ENCODE measurements at places on chromosomes 1 and 21.

- DNase-seq: no peak
These were observed 20.2 kb upstream of the PLEKHG5 start for GRCh38 chr1:6511561-6512244.

DNA sequence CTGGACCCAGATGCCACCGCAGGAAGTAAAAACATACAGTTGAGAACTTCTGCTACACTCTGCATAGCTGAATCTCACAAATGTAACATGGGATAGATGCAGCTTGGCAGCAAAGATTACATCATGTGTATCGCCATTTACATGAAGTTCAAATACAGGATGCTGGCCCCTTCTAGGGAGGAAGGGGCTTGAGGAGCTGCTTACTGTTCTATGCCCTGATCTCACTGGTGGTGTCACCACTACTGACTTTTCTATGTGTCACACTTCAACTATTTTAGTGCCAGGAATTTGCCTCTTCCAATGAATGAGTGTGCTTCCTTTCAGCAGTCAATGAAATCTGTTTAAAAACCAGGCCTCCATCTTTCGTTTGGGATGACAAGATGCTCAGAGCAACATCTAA lies 31.1 kb downstream of the MRAP start:
- no peak for DNase-seq

GRCh38 chr1:65581119-65581518 lies 160.7 kb downstream of the LEPR start:
- DNase-seq: no peak

- no peak for DNase-seq
These were observed 13.5 kb downstream of the CYP4B1 start for GRCh38 chr1:46812065-46812963.

- no peak for DNase-seq
These were observed 361.7 kb downstream of the PDE4B start for GRCh38 chr1:66154394-66154793.

DNA sequence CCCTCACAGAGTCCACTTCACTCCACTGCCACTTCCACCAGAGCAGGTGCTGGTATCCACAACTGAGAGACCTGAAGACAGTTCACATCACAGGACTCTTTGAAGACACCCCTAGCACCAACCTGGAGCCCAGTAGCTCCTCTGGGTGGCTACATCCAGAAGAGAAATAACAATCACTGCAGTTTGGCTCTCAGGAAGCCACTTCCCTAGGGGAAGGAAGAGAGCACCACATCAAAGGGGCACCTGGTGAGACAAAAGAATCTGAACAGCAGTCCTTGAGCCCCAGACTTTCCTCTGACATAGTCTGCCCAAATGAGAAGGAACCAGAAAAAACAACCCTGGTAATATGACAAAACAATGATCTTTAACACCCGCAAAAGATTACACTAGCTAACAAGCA lies 113.2 kb downstream of the TENT5C start:
- DNase-seq: no peak

DNA sequence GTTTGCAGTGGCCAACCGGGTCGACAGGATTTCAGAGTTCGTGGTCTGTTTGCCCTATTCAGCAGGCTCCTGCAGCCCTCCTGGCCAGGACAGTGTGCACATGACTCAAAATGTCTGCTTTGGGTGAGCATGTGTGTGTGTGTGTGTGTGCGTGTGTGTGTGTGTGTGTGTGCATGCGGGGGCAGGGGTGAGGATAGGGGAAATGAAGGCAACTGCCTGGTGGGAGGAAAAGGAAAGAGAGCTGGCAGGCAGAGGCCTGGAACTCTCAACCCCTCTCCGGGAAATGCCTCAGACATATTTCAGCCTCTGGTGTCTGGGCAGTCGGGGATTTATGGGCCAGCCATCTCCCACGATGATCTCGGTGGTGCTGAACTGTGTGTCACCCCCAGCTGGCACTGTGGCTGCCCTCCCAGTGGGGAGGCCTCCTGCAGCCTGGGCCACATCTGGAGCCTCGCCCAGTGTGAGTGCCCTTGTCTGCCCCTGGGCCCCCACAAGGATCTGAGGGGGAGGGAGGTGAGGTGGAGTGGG lies 15.2 kb downstream of the CDCP2 start:
- DNase-seq: no peak

DNA sequence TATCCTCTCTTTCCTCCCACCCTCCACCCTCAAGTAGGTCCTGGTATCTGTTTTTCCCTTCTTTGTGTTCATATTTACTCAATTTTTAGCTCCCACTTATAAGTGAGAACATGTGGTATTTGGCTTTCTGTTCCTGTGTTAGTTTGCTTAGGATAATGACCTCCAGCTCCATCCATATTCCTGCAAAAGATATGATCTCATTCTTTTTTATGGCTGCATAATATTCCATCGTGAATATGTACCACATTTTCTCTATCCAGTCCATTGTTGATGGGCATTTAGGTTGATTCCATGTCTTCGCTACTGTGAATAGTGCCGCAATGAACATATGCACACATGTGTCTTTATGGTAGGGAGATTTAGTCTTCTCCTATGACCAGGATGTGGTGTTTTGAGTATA lies 14.5 kb downstream of the OLIG2 start:
- DNase-seq: no peak

- no peak for DNase-seq
These were observed 810 bp downstream of the ZBTB37 start for GRCh38 chr1:173869021-173869359.

DNA sequence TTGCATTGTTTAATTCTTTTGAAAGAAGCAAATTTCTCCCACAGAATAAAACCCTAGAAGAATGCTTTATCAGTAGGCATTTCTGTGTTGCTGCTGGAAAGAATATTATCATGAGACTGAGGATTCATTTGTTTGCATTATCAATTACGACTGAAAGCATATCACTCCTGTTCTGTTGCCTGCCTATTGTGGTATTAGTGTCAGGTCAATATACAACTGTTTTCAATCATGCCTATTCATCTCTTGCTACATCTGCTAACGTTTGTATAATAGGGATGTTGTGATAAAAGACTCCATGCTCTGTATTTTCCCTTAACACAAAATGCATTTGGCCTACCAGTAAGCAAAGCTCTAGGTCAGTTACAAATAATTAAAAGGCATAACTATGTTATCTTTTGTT lies 221.5 kb downstream of the PTPRC start:
- DNase-seq: no peak

- no peak for DNase-seq
These were observed 264.0 kb downstream of the CTH start for GRCh38 chr1:70674941-70675685.

GRCh38 chr1:153393926-153394325 lies 3.1 kb upstream of the S100A8 start:
- no peak for DNase-seq

GRCh38 chr1:219461981-219462400 lies 150.9 kb downstream of the ZC3H11B start:
- DNase-seq: no peak

- no peak for DNase-seq
These were observed 339 bp upstream of the RNPC3 start for GRCh38 chr1:103525114-103525606.

GRCh38 chr1:113783254-113784103 lies 24.2 kb upstream of the PHTF1 start:
- DNase-seq: peak; percentile 23

DNA sequence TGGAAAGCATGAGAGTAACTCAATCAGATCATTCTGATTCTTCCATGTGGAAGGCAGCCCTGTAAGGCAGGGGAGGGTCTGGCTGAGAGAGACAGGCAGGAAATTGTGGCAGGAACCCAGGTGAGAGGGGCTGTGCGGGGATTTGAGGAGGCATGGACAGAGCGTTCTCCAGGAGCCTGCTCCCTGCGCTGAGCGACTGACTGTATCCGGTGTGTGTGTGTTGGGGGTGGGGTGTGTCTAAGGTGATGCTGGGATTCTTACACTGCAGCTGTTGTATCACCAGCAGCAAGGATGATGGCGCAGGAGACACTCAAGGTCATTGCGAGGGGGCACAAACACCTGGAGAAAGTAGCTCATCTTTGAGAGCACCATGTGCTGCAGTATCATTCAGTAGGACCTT lies 128.5 kb downstream of the RHOU start:
- DNase-seq: no peak

DNA sequence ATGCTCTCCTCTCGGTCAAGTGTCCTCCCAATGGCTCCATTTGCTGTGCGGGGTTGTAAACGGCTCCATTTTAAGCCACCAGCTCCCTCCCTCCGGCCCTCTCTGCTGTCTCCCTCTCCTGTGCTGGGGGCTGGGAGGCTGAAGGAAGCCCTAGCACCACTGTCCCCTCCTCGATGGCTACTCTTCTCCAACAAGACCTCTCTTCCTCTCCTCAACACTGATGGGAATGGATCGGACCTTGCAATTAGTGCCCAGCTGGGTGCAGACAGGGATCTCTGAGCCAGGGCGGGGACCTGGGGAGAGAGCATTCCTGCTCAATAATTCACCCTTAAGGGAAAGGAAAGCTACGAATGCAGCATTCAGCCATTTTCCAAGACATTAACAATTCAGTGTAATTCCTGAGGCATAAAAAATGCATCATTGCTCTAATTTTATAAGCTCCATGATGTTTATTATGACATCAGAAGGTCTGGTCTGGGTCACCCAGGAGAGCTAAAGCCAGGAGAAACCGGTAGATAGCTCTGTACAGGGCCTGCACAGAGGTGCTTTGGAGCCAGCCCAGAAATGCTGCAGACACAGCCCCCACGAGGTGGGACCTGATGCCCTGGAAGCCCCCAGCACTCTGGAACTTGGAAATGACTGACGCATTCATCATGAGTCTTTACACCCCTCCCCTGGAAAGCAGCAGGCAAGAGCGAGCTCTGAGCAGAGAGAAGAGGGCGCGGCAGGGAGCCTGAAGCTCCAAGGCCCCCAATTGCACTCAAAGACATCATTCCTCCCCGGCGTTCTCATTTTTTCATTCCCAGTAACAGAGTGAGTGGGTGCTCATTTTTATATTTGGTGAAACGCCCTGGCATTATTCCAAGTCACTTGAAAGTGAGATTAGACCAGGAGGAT lies 76.2 kb upstream of the VAMP3 start:
- no peak for DNase-seq

- DNase-seq: no peak
These were observed 8.9 kb downstream of the PLA2G2F start for GRCh38 chr1:20147846-20148570.

- peak; percentile 67 for DNase-seq
These were observed 380 bp downstream of the COL18A1 start for GRCh38 chr21:45405271-45405818.

GRCh38 chr1:184905601-184906322 lies 68.5 kb downstream of the NIBAN1 start:
- no peak for DNase-seq

GRCh38 chr1:181986907-181987305 lies 74.6 kb downstream of the ZNF648 start:
- DNase-seq: no peak

- no peak for DNase-seq
These were observed 10.7 kb downstream of the RIPK4 start for GRCh38 chr21:41755934-41756773.

- DNase-seq: no peak
These were observed 342.6 kb upstream of the PKN2 start for GRCh38 chr1:88341447-88341846.

GRCh38 chr1:168637350-168637991 lies 61.1 kb downstream of the XCL1 start:
- DNase-seq: peak; percentile 25

DNA sequence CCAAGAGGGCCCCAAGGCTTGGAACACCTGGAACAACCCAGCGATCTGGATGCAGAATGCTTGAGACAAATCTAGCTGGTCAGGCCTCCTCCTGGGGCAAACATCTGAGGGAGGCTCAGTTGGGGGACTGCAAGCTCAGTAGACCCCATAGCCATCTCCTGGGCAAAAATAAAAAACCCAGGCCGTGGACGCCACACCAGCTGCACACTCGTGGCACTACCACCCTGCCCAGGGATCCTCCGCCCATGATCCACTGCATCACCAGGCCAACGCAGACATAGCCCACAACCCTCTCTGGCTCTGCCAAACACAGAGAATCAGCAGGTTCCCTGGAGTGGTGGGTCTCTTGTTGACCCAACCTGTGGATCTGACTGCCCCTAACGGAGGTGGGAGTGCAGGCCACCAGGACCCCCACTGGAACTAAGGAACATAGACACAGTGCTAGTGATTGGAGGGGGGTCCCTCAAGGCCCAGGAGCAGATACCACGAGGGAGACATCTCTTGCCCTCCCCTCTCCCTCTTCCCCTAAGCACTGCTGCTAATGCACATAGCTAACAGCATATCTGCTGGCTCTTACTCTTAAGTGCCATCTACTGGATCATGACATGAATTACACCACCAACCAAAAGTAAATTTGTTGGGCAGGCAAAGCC lies 147.2 kb downstream of the CHD1L start:
- DNase-seq: peak; percentile 66

DNA sequence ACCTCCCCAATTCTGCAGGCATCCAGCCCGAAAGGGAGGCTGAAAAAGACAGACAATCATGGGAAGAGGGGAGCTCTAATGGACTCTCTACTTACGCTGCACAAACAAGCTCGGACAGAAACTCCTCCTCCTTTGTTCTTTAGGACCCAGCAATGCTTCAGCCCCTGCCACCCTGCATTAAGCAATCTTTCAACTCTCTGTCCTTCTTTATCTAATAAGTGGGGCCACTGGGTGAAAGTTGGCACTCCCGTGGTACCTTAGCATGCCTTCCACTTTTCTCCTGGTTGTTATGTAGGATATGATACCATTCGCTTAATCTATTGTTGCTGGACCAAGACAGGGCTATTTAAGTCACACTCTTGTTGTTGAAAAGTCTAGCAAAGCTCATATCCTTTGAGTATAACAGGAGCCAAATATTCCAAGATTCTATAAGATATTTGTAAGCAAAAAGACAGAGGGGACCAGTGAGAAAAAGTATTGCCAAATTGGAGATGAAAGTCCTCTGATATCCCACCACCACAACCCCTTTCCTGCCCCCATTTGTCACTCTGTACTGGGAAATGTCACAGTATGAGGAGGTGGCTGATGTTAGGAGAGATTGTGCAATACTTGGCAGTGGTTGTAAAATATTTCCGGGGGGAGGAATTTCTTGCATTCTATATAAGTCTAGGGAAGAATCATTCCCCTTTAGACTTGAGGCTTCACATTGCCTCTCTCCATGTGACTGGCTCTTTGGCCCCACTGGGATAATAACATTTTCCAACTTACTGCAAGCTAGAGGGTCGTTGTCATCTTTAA lies 137.3 kb upstream of the GJB5 start:
- no peak for DNase-seq

- DNase-seq: no peak
These were observed 4.6 kb upstream of the ETS2 start for GRCh38 chr21:38800924-38801744.
